ENCODE measurements at places on chromosomes 6 and 20.

DNA sequence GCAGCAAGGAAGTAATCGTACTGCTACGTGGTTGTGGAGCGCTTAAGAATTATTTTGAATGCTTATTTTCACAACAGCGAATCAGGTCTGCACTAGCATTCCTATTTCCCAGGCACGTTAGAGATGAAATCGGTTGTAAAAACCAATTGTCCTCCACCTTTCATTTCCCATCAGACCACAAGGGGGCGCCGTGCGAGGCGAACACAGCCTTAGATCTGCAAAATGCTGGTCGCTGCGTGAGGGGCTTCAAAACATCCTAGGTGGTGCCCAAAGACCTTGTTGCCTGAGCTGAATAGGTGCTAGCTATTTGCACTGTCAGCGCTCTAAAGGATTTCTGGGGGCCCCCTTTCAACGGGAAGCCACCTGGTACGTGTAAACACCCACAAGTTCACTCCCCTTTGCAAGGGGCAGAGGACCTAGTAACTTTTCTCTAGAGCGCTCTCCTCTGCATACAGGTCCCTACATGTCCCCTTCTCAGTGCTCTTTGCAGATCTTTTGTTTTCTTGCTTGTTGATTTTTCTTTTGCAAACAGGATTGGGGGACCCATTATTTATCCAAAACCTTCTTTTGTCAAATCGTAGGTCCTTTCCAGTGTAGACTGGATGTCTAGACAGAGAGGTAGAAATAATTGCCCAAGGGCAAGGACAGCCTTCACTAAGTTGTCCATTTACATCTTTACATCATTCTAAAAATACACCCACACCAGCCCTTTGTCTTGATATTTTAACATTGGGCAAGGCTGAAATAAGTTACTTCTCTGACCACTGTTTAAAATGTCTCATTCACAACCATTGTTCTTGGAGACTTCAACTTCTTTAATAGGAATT, 59.8 kb downstream of the NEDD9 start:
- DNase-seq = peak; percentile 71

DNA sequence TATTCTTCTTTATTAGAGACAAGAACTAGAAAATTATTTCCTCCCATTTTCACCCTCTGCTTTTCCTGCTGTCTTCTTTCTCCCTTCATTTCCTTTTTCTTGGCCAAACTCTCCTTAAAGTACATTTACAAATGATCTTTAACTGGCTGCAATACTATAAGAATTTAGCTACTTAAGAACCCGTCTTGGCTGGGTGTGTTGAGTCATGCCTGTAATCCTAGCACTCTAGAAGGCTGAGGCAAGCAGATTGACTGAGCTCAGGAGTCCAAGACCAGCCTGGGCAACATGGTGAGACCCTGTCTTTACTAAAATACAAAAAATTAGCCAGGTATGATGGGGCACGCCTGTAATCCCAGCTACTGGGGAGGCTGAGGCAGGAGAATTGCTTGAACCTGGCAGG, 39.3 kb upstream of the SRPK1 start:
- DNase-seq = no peak

- no peak for DNase-seq
Measured at GRCh38 chr6:85424981-85425380, 24.9 kb upstream of the NT5E start.

GRCh38 chr6:33785778-33786177, 3.2 kb downstream of the LEMD2 start:
- DNase-seq = no peak

- peak; percentile 44 for DNase-seq
Measured at GRCh38 chr6:64012351-64013001, 376.9 kb downstream of the PHF3 start.

GRCh38 chr20:35883778-35884540, 70.3 kb downstream of the SCAND1 start:
- peak; percentile 87 for DNase-seq

DNA sequence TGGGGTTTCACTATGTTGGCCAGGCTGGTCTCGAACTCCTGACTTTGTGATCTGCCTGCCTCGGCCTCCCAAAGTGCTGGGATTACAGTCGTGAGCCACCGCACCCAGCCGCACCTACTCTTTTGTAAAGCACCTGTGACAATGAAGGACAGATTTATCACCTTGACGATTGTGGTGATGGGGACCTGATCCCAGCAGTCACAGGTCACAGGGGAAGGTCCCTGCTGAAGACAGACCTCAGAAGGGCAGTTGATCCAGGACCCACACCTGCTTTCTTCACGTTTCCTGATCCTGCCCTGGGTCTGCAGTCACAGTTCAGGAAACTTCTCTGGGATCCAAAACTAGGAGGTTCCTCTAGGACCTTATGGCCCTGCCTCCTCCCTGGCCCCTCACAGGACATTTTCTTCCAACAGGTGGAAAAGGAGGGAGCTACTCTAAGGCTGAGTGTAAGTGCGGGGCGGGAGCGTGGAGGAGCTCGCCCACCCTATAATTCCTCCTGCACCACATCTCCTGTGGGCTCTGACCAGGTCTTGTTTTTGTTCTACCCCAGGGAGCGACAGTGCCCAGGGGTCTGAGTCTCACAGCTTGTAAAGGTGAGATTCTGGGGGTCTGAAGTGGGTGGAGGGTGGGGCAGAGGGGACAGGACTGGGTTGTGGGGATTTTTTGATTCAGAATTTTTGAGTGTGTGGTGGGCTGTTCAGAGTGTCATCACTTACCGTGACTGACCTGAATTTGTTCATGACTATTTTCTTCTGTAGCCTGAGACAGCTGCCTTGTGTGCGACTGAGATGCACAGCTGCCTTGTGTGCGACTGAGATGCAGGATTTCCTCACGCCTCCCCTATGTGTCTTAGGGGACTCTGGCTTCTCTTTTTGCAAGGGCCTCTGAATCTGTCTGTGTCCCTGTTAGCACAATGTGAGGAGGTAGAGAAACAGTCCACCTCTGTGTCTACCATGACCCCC, 3.0 kb downstream of the HLA-E start:
- DNase-seq = no peak

DNA sequence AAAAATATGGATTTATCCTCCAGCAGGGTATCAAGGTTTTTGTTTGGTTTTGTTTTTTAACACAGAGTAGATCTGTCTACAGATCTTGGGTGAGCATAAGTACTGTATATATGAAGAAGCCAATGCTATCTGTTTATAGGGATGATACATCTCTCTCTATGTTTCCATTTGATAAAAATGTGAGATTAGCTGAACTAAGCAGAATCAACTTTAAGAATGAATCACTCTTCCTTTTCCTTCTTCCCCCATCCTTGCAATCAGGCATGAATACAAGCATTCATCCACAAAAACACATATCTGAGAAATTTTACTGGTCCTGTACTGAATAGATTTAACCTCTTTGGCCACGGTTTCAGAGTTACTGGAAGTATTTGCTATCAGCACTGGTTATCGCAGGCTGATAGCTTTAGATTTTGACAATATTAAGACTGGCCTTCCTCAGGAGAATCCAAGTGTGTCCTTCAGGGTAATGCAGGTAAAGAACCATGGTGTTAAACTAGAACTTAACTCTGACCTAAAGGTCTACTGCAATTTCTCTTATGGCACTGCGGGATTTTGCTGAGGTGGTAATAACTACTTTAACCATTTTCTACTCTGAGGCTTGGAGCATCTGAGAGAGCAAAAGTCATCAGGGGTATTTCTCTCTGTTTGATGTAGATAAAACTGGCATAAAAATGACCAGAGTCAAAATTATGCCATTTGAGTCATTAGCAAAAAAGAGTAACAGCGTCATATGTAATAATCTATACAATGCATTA, 1.5 kb downstream of the SNAP25 start:
- DNase-seq = no peak

- no peak for DNase-seq
Measured at GRCh38 chr6:15132854-15133670, 112.8 kb upstream of the JARID2 start.

DNA sequence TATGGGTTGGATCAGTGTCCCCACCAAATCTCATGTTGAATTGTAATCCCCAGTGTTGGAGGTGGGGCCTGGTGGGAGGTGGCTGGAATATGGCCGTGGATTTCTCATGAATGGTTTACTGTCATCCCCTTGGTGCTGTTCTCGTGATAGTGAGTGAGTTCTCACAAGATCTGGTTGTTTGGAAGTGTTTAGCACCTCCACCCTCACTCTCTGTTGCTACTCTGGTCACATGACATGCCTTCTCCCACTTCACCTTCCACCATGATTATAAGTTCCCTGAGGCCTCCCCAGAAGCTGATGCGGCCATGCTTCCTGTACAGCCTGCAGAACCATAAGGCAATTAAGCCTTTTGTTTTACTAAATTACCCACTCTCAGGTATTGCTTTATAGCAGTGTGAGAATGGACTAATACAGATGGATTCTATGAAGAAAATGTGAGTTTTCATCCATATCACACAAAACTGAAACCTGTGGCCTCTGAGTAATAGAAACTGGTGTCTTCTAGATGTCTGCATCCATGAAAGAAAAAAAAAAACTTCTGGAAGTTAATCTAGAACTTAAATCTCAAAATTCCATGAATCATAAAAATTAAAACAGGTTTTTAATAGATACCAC, 39.3 kb downstream of the MBOAT1 start:
- no peak for DNase-seq

GRCh38 chr6:166410426-166410935, 27.7 kb upstream of the MPC1 start:
- DNase-seq = no peak

DNA sequence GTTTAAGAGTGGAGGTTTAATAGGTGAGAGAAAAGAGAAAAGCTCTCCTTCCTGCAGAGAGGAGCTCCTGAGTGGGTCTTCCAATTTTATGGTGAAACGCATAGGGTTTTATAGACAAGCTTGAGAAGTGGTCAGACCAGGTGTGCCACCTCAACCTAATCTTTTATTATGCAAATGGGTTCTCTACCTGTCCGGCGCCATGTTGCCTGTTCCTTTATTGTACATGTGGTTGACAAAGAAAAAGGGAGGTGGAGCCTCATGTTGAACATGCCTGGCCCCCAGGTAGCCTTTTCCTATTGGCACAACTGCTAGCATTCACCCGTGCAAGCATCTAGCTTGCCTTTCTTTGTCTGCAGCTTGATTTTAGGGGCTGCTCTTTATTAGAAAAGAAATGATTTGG, 115.9 kb upstream of the F13A1 start:
- DNase-seq = no peak

DNA sequence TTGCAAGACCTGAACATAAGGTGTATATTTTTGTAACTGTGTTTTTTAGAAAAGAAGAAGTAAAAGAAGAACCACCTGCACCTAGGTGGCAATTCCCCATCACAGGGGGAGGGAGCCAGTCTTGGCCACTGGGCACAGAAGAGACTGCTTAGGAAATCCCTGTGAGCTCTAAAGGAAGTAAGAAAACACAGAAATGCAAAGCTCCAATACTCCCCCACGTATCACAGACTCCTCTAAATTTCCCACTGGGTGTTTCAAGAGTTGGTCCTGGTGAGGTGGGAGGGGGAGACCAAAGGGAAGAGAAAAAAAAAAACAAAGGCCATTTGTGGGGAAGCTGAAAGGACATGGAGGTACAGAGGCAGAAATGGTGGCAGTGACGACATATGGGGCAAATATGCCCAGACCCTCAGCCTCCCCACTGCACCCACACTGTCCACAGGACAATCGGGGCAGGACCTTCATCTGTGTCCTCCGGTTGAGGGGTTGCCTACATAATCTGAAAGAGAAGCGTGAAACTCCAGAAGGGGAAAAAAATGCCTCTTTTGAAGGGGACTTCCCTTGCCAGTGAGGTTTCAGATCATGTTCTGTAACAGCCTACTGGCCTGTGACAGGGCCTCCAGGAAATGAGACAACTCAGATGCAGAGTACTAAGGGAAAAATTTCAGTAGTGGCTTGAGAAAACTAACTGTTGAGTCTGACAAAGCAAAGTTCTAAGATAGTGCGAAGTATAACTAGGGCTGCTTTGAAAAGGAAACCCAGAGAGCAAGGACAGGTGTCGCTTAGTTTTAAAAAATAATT, 226.2 kb upstream of the MARCKS start:
- no peak for DNase-seq

DNA sequence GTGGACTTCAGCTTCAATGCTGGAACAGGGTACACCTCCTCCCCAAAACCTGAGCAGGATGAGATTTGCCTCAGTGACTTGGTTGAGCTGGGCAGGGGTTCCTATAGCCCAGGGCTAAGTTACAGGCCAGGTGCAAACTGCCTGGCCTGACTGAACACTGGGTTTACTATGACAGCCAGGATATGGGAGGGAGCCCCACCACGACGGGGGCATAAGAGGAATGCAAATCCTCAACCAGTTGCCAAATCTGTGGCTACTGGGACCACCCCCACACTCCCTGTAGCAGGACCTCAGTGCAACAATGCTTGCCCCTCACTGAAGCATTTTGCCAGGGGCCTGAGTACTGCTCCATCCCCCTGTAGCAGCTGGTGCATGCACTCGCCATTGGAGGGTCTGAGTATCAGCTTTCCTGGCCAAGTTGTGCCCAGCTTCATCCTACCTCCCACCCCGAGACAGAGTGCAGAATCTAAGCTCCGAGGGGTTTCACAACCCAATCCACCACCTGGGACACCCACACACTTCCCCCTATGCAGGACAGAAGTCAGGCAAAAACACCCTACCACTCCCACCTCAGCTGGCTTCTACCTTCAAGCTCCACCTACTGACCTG, 27.6 kb downstream of the TREML4 start:
- DNase-seq = no peak
